Small intestine (tissue), 16 donors: ENCODE measurements at places on chromosomes 7 and 10. TPM values are rescaled to one million over a fixed set of nuclear protein-coding genes. Genes with fewer than 3 reads are reported as not detected.

The NPFFR1 gene
- polyA plus RNA-seq = 0.06 TPM

DNA sequence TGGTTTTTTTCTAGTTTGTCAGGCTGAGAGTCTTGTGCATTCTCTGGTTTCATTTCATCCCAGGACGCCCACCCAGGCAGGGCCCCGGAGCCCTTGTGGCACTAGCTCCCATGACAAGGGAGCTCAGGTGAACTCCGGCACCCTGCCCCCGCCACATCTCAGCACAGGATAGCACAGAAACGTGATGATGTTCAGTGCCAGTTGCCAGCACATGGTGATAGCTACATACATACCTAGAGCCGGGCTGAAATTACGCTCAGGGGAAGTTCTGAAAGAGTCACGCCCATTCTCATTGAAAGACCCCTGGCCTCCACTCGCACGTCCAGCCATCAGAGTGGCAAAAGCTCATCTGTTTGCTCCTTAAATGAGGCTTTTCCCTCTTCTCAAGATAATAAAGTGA lies 273.7 kb downstream of the PTPRN2 start:
- no peak for DNase-seq

DNA sequence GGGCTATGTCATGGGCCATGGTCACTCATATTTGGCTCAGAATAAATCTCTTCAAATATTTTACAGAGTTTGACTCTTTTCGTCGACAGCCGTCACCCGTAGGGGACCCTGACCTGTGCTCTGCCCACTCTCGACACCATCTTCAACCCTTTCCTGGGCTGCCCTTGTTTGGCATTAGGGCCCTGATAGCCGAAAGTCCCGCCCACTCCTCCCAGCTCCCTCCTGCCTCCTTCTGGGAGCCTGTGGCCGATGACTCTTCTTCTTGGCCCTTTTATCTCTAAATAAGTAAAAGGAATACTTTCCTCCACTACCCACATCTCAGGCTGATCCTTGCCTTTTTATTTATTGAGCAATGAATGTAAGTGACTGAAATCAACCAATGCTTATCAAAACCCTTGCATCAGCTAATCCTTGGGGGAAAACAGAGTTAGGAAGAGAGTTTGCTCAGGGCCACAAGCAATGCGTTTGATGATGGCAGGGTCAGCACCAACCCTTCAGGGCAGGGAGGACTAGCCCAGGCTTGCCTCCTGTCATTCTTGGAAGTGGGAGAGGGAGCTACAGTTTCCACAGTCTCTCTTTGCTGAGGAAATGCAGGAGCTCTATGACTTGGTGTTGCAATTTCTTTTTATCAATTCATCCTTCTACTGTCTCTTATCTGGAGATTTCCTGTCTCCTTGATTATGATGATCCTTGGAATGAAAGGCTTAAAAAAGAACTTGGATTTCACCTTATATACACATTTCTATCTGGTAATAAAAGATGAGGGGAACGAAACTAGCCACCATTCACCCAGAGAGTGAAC lies 218.2 kb upstream of the PODXL start:
- no peak for DNase-seq

DNA sequence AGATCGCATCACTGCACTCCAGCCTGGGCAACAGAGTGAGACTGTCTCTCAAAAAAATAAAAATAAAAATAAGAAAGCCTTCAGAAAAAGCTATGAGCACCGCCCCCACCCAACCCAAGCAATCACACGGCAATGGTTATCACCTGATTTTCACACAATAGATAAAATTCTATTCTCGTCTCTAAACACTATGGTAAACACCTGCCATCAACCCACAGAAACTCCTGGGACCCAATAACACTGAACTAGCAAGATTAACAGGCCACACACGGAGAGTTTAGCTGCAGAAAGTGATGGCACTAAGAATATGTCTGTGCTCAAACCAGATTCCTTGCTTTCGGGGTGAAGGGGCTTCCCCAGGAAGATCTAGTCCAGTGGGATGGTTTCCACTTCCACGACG lies 173.8 kb downstream of the DIP2C start:
- no peak for DNase-seq
